ENCODE measurements at places on chromosomes 5 and 9.

DNA sequence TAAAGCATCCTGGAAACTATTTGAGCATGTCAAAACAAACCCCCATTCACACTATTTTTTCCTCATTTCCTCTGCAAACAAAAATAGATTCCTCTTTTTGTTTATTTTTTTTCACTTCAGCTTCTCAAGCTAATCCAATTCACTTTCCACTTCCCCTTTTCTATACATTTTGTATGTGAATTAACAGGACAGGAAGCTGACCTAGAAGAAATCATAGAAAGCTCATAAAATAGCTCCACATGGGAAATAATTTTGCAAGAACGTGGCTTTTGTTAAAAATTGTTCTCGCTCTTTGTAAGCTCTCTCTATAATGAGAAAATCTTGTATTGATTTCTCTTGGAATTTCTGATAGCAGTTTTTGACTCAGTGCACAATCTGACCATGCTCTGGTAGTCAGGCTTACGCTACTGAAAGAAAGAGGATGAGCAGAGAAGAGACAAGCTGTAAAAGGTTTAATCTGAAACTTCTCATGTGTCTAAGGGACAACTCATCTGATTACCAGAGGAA, 215.8 kb downstream of the ADAMTS12 start:
- no peak for DNase-seq

DNA sequence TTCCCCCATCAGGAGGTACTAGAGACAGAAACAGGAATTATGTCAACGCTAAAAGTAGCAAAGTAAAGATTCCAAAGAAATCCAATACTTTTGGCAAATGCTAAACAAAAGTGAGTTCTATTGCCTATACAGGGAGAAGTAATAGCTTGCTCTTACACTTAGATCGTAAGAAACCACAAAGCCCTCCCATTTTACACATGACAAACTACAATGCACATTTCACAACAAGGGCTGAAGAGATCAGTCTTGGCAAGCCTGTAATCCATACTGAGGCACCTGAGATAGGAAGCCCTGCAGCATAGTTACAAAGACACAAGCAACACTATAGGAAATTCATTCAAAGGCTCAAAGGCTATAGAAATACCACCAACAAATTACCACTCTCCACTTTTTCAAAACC, 7.7 kb downstream of the HNRNPK start:
- no peak for DNase-seq

- no peak for DNase-seq
Observed at GRCh38 chr9:121138973-121139372, 62.7 kb downstream of the RAB14 start.

DNA sequence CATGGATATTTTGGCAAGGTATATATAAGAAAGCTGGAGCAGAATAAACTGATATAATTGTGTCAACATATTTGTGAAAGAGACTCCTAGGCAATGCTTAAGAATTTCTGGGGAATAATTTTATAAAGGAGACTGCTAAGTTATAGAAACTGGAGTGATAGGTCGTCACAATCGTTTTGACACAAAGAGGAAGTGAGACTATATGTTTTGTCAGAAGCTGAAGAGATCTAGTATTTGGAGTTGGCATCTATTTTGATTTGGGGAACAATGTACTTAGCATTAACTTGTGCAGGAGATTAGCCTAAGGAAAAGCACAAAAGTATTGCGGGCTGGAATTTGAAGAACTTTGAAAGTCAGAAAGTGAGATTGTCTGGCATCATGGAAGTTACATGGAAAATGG, 582.5 kb downstream of the TAF11L14 start:
- DNase-seq, result no peak

DNA sequence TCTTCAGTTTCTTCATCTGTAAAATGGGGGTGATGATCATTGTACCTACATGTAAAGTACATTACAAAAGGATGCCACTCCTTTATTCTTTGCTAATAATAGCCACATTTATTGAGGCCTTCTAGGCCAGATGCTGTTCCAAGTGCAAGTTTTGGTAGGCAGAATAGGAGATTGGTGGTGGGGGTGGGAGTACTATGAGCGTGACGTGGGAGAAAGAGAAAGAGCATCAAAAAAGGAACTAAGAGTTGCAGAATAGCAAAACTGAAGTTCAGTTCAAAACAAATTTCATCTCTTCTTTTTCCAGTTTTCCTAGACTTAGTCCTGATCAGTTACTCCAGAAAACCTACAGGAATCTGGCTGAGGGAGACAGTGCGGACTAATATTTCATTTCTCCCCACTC, 174.1 kb downstream of the SNX18 start:
- no peak for DNase-seq

- no peak for DNase-seq
Observed at GRCh38 chr5:41787265-41787664, 83.0 kb downstream of the OXCT1 start.
